ENCODE measurements at places on chromosomes 11 and 22. TPM values are rescaled to one million over a fixed set of nuclear protein-coding genes. Genes with fewer than 3 reads are reported as not detected.

DNA sequence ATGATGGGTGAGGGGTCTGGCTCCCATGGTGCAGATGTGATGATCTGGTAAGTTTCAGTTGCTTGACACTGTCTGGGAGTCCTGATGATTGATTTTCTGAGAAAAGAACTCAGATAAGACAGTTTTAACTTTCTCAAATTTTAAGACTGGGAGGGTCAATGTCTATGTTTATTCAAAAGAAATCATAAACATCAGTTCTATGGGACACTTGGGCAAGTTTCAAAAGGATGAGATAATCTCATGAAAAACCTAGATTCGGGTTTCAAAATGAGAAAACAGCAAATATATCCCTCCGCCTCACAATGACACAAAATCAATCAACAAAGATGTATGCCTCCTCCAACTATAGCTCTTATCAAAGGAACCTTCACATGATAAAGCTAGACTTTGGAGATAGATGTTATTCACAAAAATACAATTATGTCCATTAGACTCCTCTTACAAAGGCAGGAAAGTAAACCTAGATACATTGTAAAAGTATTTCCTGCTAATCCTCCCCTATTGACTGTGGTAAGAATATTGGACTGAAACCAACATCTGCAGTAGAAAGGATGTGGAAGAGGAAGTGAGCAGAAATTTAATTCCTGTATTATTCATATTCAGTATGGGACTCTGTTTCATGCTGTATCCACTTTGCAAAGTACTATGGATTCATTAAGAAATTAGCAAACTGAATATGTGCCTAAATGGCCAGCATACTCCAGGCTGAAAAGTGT, 21.6 kb downstream of the SVIP start:
- no peaks in the 10 kb centered on the region for H3K27me3 ChIP-seq
- DNase-seq, result peak; percentile 5
- no peaks in the 10 kb centered on the region for H3K36me3 ChIP-seq
- H3K27ac ChIP-seq, result no peak overlapping the region

- H3K27me3 ChIP-seq, result no peaks in the 10 kb centered on the region
- no peak overlapping the region for H3K27ac ChIP-seq
- H3K4me3 ChIP-seq, result no peak overlapping the region
- no peak for DNase-seq
Measured at GRCh38 chr11:19905280-19905853, 192.7 kb downstream of the NAV2 start.

GRCh38 chr11:76329983-76330382, 50.9 kb downstream of the THAP12 start:
- H3K36me3 ChIP-seq, result no peaks in the 10 kb centered on the region
- peaks cover 24% of the 10 kb centered on the region for H3K4me1 ChIP-seq
- H3K27me3 ChIP-seq, result no peaks in the 10 kb centered on the region
- DNase-seq, result no peak

- no peak for DNase-seq
- peaks cover 41% of the 10 kb centered on the region for H3K36me3 ChIP-seq
- H3K4me3 ChIP-seq, result no peak overlapping the region
- no peak overlapping the region for H3K27ac ChIP-seq
- H3K4me1 ChIP-seq, result no peaks in the 10 kb centered on the region
Measured at GRCh38 chr11:77002776-77003175, 31.4 kb upstream of the B3GNT6 start.

DNA sequence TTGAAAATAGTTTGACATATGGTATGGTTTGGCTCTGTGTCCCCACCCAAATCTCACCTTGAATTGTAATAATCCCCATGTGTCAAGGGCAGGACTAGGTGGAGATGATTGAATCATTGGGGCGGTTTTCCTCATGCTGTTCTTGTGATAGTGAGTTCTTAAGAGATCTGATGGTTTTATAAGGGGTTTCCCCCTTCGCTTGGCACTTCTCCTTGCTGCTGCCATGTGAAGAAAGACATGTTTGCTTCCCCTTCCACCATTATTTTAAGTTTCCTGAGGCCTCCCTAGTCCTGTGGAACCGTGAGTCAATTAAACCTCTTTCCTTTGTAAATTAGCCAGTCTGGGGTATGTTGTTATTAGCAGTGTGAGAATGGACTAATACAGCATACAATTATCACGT, 7.7 kb downstream of the KCTD21 start:
- H3K4me1 ChIP-seq, result peaks cover 12% of the 10 kb centered on the region
- H3K27ac ChIP-seq, result peak overlapping the region; percentile 76
- peaks cover 22% of the 10 kb centered on the region for H3K36me3 ChIP-seq
- H3K27me3 ChIP-seq, result no peaks in the 10 kb centered on the region
- H3K4me3 ChIP-seq, result no peak overlapping the region
- peak; percentile 64 for DNase-seq

DNA sequence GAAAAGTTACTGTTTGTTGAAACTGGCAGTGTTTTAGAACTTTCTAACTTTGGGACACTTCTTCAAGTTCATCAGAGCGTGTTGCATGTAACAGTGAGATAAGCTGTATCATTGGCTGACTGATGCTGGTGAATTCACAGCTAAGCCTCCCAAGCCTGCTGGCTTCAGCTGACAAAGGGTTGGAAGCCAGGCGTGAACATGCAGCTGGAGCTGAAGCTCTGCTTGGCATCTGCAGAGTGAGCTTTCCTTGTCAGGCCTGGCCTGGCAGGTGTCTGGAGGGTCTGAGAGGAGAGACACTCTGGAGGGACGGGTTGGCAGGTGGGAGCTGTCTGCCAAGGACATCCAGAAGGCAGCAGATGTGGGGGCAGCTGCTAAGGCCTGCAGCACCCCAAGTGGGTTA, 1.5 kb downstream of the AMPD3 start:
- no peak for DNase-seq
- peaks cover 70% of the 10 kb centered on the region for H3K4me1 ChIP-seq
- peak overlapping the region; percentile 97 for H3K27ac ChIP-seq
- H3K4me3 ChIP-seq, result peak overlapping the region; percentile 64
- peaks cover 5% of the 10 kb centered on the region for H3K36me3 ChIP-seq

DNA sequence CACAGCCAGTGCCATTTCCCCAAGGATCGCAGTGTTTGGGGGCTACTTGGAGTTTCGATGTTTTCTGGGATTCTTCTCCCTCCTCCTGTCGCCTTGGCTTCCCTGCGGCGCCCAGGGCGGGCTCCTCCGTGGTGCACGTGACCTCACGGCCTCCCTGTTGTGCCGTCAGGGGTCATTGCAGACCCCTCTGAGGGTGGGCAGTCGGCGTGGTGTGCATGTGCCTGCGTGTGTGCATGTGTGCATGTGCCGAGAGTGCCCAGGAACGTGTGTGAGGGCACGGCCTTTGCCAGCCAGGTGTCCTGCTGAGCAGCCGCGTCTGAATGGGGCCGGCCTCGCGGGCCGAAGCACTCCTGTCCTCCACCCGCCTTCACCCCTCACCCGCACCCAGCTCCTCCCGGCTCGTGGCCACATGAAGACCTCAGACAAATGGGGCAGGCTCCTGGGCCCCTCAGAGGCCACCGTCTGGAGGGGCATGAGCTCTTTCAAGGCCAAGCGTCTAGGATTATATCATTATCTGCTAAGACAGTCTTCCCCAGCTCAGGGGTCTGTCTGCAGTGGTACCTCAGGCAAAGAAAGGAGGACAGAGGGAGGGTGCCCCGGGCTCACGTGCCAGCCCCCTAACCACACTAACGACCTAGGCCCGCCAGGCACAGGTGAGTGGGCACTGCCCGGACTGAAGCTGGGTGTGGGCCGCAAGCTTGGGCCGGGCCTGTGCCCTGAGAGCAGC, 9.4 kb upstream of the MRPL23 start:
- peaks cover 3% of the 10 kb centered on the region for H3K27me3 ChIP-seq
- no peak overlapping the region for H3K4me3 ChIP-seq
- H3K27ac ChIP-seq, result no peak overlapping the region
- no peak for DNase-seq
- H3K4me1 ChIP-seq, result no peaks in the 10 kb centered on the region
- no peaks in the 10 kb centered on the region for H3K36me3 ChIP-seq

DNA sequence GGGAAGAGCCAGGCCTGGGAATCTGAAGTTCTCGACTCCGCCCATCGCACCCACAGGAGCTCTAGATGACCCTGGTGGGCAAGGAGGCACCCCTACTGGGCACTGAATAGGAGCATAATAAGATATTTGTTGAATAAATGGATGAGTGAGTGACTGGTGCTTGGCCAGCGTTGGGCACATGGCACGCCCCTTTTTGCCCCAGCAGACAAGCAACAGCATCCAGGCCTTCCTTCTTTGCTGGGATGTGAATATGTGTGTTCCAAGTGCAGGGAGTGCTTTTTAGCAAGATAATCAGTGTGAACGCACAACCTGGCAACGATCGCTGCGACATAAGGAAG, 443 bp upstream of the CELF1 start:
- no peaks in the 10 kb centered on the region for H3K27me3 ChIP-seq
- no peak for DNase-seq
- H3K4me3 ChIP-seq, result peak overlapping the region; percentile 36
- peaks cover 51% of the 10 kb centered on the region for H3K4me1 ChIP-seq
- H3K36me3 ChIP-seq, result no peaks in the 10 kb centered on the region

- no peak overlapping the region for H3K4me3 ChIP-seq
- H3K27me3 ChIP-seq, result no peaks in the 10 kb centered on the region
- H3K27ac ChIP-seq, result no peak overlapping the region
- no peak for DNase-seq
- H3K36me3 ChIP-seq, result peaks cover under 1% of the 10 kb centered on the region
- no peaks in the 10 kb centered on the region for H3K4me1 ChIP-seq
Measured at GRCh38 chr11:73017024-73017751, 124.9 kb downstream of the FCHSD2 start.

GRCh38 chr22:17838180-17838865, 64.1 kb upstream of the BID start:
- no peaks in the 10 kb centered on the region for H3K27me3 ChIP-seq
- H3K4me1 ChIP-seq, result no peaks in the 10 kb centered on the region
- no peak overlapping the region for H3K27ac ChIP-seq
- no peaks in the 10 kb centered on the region for H3K36me3 ChIP-seq

GRCh38 chr11:61279934-61280659, 15.0 kb downstream of the VWCE start:
- no peaks in the 10 kb centered on the region for H3K36me3 ChIP-seq
- H3K4me1 ChIP-seq, result no peaks in the 10 kb centered on the region
- no peak for DNase-seq
- H3K4me3 ChIP-seq, result no peak overlapping the region

DNA sequence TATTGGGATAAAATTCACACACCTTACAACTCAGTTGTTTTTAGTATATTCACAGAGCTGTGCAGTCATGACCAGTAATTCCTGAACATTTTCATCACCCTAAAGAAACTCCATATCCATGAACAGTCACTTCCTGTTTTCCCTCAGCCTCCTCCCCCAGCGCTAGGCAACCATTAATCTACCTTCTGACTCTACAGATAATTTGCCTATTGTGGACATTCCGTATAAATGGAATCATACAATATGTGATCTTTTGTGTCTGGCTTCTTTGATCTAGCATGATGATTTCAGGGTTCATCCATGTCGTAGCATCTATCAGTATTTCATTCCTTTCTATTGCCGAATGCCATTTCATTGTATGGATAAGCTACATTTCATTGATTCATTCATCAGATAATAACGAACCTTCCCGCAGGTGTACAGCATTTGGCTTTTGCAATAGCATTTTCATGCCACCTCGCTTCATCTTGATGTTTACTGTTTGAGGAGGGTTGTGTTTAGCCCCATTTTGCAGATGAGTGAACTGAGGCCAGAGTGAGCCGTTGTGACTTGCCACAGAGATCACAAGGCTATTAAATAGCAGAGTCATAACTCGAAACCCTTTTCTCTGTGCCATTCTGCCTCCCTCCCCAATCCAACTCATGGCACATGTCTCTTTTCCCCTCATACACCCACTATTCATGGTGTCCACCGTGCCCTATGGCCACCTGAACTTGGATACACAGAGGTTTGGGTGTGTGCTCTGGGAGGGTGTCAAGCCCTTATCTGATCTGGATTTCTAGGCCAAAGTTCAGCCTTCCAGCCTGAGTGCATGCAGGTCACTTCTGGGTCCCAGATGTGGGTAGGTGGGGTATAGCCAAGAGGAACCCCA, 11.1 kb upstream of the MYH9 start:
- no peaks in the 10 kb centered on the region for H3K36me3 ChIP-seq
- H3K4me3 ChIP-seq, result no peak overlapping the region

DNA sequence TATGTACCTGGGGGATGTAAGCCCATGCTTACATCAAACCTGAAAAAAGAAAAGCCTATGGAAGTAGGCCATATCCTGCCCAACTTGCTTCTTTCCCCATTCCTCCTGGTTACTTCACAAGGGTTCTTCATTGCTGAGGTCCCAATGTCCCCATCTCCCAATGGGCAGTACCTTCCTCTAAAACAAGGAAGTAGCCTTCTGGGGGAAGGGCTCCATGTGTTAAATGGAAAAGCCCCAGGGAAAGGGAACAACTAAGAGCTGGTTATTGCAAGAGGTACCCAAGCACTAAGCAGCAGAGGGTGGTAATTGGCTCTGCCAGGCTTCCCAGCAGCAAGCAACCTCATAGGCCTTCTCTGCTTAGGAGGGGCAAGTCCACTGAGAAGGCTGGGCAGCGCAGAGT, 11.3 kb downstream of the TMEM216 start:
- H3K27me3 ChIP-seq, result no peaks in the 10 kb centered on the region
- H3K4me1 ChIP-seq, result no peaks in the 10 kb centered on the region
- peaks cover 96% of the 10 kb centered on the region for H3K36me3 ChIP-seq
- no peak overlapping the region for H3K4me3 ChIP-seq

GRCh38 chr11:3865388-3866193, 10.1 kb downstream of the STIM1 start:
- H3K36me3 ChIP-seq, result no peaks in the 10 kb centered on the region
- H3K27ac ChIP-seq, result peak overlapping the region; percentile 29
- peaks cover 42% of the 10 kb centered on the region for H3K4me1 ChIP-seq
- peak; percentile 47 for DNase-seq

DNA sequence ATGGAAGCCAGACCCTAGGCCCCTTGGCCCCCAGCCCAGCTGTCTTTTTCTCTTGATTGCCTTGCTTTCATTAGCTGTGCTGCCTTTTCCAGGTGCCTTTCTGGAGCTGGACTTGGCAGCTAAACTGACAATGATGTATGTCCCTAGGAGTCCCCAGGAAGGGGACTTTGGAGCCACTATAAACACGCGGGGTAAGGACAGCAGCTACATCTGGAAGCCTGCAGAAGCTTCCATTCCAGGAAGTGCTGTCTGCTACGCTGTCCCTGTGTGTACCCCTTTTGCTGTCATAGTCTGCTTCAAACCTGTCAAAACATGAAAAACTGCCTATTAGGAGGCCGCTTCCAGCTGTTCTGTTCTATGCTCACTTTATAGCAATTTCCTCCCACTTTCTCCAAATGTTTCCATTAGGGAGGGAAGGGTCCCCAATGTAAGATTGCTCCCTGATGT, 153.3 kb upstream of the RAG2 start:
- no peak for DNase-seq
- no peaks in the 10 kb centered on the region for H3K4me1 ChIP-seq
- no peak overlapping the region for H3K27ac ChIP-seq
- H3K27me3 ChIP-seq, result no peaks in the 10 kb centered on the region
- no peak overlapping the region for H3K4me3 ChIP-seq

The SCN4B gene
- polyA plus RNA-seq, result not detected

The OR2AG2 gene
- not detected for polyA plus RNA-seq

The ZNF70 gene
- 0.09 TPM for polyA plus RNA-seq

The SLC5A12 gene
- polyA plus RNA-seq, result not detected

The THAP7 gene
- polyA plus RNA-seq, result 22.9 TPM

The OR52I2 gene
- not detected for polyA plus RNA-seq

All from CD14-positive monocyte (primary cell).